ENCODE measurements at places on chromosomes 7 and 10.

DNA sequence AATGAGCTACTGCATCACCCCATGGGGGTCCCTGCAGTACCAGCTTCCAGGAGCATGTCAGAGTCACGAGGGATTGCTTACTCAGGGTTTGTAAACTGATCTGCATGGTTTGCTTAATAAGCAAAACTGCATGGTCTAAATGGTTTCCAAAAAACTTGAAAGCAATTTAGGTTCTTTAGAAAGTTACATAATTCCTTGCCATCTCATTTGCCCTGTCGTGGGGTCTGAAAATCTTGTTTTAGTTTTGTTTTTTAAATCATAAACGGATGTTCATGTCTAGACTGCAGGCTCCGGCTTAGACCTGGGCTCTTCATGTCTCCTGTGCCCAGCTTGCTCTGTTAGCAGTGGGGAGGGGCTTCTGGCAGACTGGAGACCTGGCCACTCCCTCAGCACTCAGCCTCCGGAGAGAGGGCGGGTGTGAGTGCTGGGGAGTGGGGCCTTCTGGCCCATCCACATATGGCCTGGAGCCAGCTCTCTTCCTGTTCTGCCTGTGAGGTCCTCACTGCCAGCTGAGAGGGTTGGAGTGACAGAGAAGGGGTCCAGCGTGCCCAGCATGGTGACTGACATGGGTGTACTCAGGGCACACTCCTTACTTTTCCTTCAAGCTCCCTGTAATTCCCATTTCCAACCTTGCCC lies 17.5 kb downstream of the PRF1 start:
- DNase-seq, result no peak

DNA sequence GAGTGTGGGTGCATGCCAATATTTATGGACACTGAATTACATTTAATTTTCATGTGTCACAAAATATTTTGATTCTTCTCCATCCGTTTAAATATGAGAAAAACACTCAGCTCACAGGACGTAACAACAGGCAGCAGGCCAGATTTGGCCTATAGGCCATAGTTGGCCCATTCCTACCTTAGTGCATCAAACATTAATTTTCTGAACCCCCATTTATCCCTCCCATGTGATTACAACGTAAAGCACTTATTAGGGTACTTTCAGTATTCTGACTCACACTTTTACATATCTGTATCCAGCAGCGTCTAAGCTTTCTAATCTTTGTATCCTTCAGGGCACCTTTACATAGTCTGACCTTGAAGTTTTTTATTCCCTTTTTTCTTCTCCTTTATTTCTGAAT lies 4.0 kb downstream of the IDI1 start:
- no peak for DNase-seq

- DNase-seq, result no peak
Measured at GRCh38 chr10:119348516-119349240, 141.3 kb downstream of the GRK5 start.

GRCh38 chr10:34627741-34628140 lies 187.4 kb downstream of the PARD3 start:
- no peak for DNase-seq

- DNase-seq, result no peak
Measured at GRCh38 chr10:23359692-23360380, 15.2 kb upstream of the C10orf67 start.

DNA sequence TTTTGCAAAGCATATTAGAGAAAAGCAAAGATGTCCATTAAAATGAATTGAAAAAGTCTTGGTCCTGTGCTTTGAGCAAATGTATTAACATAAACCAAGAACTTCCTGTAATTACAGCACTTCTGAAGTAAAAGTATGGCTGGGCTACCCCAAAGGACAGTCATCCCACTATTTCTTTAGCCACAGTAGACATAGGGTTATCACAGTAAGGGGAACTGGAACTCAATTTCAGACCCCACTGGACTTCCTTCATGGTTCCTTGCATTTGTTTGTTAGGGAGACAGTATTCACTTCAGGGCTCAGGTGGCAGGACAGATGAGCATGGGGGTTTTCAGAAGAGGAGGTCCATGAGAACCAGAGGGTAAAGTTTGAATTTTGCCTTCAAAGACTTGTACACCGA lies 203.1 kb upstream of the PDE1C start:
- DNase-seq, result no peak

GRCh38 chr10:86366902-86367151 lies 232 bp upstream of the GRID1 start:
- DNase-seq, result no peak

DNA sequence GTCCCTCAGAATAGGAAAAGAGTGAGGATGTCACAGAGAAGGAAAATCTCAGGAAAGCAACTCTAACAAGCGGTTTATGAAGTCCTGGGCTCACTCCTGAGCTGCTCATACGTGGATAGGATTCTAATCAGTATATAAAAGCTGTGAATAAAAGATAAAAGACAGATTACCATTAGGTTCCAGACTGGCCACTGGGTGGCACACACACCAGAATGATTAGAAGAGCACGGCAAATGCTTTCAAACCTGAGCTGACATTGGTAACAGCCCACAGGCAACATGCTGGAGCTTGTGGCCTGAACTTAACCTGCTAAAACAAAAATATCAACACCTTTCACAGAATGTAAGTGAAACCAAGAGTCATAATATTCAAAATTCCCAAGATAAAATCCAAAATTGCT lies 370.8 kb downstream of the GRID1 start:
- DNase-seq, result no peak

DNA sequence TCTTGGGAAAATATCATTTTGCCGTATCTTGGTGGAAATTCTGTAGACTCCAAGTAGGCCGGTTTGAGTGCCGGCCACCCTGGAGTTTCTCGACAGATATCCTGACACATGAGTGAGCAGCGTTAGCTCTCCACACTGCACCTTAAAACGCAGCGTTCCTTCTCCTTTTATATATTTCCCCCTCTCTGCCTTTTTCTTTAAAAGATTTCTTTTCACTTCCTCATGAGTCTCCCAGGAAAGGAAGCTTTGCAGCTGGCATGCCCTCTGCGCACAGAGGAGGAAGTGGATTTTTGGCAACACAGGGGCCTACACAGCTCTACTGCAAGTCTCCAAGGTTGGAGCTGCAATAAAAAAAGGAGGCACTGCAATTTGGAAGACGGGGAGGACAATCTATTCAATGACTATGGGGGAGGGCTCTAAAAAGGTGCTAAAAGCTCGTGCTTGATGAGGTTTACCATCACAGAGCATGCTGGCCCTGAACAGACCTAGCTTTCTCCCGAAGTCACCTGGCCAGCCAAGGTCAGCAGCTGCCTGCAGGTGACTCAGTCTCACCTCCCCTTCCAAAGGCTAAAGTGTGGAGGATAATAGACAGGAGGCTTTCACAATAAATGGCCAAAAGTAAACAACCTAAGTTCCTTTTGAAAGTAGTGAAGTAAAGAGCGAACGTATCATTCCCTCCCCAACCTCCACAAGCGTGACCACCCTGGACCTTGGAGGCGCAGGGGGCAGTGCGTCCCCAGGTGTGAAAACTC lies 252.8 kb downstream of the ZMYND11 start:
- DNase-seq, result no peak

- DNase-seq, result no peak
Measured at GRCh38 chr7:110358028-110358427, 732.9 kb upstream of the LRRN3 start.

DNA sequence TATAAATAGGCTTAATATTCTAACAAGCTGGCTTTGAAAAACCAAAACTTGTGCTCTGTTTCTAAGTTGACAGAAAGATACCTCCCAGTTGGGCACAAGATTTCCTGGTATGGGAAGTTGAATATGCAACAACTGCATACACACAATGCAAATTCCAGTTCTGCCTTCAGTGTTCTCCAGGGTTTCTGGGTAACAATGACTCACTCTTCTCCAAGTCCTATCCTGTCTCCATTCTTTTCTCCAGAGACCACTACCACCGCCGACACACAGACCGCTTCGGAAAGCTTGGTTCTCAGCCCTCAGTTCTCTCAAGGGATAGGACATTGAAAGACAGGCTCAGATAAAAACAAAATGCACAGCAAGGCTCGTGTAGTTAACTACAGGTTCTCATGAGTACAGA lies 12.2 kb downstream of the PDE1C start:
- no peak for DNase-seq

- no peak for DNase-seq
Measured at GRCh38 chr7:81574723-81575326, 195.0 kb downstream of the HGF start.

GRCh38 chr7:146510088-146510680 lies 393.6 kb downstream of the CNTNAP2 start:
- no peak for DNase-seq

DNA sequence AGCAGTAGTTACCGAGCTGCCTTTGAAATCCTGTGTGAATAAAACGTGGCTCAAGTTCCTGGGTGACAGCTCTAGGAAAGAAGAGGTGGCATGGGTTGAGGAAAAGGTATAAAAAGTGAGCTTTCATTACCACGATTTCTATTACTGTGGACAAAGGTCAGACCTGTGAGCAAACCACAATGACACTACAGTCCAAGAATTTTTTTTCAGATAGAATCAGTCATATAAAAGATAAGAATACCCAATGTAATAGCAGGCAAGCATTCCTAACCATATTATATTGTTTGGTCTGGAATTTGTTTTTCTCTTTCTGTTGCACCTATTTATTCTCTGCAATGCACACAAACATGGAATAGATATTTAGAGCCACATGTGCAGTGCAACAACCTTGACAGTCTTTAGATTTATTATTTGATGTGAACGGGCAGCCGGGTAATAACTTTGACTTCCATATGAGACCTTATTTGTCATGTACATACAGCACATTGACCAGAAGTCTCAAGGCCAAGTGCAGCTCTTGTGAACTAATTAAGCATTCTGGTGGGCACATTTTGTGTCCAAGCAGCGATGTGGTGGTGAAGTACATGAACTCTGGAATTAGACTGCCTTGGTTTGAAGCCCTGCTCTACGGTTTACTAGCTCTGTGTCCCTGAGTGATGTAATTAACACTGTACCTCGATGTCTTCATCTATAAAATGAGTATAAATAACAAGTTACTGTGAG lies 156.8 kb downstream of the NRCAM start:
- no peak for DNase-seq

DNA sequence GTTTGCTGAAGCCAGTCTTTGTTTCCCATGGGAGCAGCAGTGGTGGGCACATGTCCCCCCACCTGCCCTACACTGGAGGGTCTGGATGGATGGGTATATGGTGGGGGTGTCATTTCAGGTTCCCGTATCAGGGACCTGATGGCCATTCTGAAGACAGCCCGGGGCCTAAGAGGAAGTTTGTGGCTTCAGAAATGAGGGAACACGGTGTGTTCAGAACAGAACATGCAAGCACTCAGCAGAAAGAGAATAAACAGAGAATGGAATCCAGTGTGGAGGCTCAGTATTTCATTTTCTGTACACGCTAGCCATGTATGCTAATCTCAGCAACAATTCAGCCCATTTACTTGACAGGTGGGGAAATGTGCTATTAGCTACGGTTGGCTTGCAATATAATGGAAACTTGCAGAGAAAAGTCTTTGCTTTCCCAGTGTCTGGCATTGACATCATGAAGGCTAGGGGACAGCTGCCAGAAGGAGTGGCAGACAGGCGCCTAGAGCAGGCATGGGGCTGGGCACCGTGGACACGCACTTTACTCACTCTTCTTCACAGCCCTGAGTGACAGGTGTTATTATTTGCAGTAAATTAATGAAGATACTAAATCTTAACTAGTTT lies 98.6 kb downstream of the ELMO1 start:
- no peak for DNase-seq

- no peak for DNase-seq
Measured at GRCh38 chr7:30894866-30895605, 16.6 kb upstream of the AQP1 start.

DNA sequence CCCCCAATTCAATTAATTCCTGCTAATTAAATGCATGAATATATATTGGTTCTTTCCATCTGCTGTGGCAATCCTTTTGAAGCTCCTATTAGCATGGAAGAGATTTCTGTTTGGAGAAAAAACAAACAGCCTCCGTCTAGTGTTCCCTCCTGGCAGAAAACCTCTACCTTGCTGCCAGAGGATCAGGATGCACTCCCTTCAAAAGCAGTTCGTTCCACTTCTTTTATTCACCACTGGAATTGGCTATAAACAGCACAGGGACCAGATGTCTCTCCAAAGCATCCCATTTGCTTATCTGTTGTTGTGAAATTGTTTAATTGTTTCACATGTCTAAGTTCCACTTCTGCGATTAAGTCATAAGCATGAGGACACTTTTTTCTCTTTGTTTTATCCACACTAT lies 77.8 kb upstream of the PTN start:
- DNase-seq, result no peak

DNA sequence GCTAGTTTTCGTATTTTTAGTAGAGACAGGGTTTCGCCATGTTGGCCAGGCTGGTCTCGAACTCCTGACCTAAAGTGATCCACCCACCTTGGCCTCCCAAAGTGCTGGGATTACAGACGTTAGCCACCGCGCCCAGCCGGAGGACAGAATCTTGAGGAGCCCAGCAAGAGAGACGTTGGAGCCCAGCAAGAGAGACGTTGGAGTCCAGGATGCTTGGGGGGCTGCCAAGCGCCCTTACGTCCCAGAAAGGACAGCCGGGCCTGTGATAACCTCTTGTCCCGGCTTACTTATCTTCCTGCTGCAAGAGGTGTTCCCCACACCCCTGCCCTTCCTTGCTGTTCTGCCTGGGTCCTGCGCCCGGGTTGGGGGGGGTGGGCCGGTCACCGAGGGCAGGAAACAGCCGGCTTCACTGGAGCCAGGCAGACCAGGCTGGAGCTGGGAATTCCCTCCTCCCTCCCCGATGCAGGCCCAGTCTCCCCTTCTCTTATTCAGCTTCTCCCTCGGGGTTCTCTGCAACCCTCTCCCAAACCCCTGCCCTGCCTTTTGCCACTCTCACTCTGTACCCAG lies 1.9 kb upstream of the EPHB4 start:
- DNase-seq, result no peak

GRCh38 chr10:104253606-104254410 lies 884 bp upstream of the GSTO1 start:
- DNase-seq, result no peak

DNA sequence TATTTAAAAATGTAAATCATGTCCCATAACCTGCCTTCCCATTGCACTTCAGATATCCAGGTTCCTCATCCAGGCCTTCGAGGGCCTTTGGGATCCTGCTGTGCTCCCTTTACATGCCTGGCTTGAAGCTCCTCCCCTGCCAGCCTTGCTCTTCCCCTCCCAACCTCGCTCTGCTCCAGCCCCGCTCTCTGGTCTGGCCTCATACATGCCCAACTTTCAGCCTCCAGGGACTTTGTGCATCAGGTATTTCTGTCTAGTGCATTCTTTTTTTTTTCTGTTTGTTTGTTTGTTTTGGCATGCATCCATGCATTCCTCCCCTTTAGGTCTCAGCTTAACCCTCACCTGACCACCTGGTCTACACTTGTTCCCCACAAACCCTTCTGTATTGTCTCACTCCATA lies 160.3 kb downstream of the SNX10 start:
- no peak for DNase-seq

DNA sequence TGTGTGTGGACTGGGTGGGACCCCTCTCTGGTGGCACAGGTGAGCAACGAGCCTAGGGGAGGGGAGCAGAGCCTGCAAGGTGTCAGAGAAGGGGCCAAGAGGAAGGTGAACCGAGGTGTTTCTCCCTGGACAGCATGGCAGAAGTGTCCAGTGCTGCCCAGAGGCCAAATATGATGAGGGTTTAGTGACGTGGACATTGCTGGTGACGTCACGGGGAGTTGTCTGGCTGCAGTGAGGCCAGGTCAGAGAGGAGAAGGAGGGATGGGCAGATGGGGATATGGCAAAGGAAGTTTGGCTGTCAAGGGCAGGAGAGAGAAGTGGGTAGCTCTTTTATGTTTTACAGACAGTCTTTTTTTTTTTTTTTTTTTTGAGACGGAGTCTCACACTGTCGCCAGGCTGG lies 2.6 kb upstream of the ZNF853 start:
- no peak for DNase-seq

GRCh38 chr10:61016007-61016406 lies 72.0 kb upstream of the RHOBTB1 start:
- DNase-seq, result no peak
